ENCODE measurements at places on chromosomes 4 and X. TPM values are rescaled to one million over a fixed set of nuclear protein-coding genes. Genes with fewer than 3 reads are reported as not detected.

TIGD4 gene
- 0.17 TPM for total RNA-seq

PROM1 gene
- 0.14 TPM for total RNA-seq

- no peak for DNase-seq
These were observed 15.8 kb downstream of the RPL39 start for GRCh38 chrX:119775517-119776238.

- DNase-seq, result no peak
These were observed 12.1 kb downstream of the PCGF3 start for GRCh38 chr4:717601-718320.

DNA sequence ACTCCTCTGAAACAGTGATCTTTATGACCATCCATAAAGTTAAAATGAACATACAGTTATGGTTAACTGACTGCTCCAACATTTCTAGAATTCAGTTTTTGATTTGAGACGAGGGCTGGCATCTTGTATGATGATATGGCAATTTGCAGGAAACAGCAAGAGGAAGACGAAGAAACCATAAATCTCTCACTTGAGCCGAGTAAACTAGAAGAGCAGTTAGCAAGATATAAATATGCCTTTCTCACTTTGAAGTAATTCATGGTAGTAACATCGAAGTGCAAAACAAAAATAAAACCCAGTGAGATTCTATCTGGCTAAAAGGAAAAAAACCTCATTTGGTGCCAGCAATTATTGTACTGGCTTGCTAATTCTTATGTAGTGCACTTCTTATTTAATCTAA lies 139.0 kb upstream of the SPRY1 start:
- DNase-seq, result peak; percentile 14

DNA sequence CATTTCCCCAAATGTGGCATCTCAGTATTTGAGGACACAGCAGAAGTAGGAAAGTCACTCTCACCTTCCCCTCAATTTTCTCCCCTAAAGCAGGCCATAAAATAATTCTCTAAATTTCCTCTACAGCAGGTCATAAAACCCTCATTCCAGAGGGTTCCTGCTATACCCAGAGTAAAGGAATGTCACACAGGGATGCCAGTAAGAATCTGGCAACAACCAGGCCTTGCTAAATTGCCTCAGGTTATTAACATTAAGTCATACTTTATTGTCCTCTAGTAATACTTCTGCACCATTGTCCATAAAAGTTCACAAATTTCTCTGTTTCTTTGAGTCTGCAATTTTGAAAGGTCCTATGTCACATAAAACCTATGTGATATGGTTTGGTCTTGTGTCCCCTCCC lies 685.7 kb upstream of the SLIT2 start:
- DNase-seq, result no peak

GRCh38 chr4:33715841-33716395 lies 2528.4 kb downstream of the ARAP2 start:
- DNase-seq, result no peak

DNA sequence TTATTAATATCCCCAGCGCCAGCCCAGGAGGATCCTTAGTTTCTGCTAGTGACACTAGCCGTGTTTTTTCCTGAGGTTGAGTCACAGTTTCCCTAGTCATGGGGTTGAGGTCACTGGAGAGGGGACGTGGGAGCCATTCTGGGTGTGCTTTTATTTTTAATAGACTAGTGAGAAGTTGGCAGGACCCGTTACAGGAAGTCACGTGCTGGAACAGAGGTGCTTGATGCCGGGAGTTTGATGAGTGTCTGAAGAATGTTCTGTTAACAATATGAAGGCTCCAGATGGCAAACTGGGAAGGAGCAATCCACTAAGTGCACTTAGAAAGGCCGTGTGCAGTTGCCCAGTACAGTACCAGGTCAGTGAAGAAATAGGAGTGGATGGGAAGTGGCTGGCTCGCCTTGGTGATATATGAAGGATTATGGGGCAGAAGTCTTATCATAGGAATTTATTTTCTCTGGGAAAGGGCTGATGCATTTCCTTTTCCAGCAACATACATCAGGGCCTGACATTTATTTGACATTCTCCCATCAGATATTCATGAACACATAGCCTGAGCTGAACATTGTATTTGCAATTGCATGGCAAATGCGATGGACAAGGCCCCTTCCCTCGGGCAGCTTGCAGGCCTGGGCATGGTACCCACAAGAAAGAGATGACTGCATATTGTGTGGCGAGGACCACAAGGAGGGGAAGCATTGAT lies 291.8 kb downstream of the FBXW7 start:
- peak; percentile 97 for DNase-seq

DNA sequence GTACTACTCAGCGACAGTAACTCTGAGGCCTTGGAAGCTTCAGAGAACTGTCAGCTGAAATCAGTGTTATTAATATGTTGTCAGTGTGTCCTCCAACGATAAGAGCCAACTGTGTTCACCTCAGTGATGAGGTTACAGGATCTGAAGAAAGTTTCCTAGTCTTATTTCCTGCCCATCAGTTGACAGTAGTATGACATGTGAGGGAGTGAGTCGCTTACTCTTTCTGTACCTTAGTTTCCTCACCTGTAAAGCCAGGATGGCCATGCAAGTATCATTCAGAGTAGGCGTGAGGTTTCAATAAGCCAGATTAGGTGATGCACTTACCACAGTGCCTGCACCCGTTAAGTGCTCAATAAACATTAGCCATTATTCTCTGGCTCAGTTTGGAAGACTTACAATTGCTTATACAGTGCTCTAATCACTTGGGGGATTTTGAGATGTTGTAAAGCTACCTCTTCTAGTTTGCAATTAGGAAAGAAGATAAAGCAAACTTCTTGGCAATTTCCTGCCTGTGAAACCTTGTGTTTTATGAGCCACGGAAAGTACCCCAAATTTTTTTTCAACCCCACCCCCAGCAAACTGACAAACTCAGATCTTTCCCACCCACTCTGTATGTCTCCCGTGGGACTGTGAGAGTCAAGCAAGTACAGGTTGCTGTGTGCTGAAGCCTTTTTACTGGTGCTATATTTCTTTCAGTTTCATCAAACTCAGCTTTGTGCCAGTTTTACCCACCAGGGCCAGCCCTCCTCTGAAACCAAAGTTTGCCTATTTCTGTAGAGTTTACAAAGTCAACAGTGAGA lies 62.2 kb downstream of the ANXA3 start:
- no peak for DNase-seq

Measured in dermis blood vessel endothelial cell (primary cell).